ENCODE measurements at places on chromosomes 5 and 9.

DNA sequence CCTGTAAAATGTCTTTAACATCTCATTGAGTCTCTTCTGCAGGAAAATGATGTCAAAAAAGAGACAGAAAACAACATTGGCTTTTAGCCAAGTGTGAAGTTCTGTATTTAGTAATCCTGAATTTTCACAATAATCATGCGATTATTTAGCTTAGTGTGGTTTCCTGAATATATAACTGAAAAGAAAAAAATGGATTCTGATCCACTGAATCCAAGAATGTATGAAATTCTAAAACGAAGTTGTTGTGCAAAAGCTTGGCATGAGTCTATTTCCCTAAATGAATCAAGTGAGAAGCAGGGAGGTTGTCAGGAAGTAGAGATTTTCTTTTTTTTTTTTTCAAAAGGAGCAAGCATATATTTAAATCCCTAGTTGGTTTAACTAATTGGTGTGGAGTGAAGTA, 145.9 kb upstream of the CDH6 start:
- DNase-seq: no peak

- DNase-seq: no peak
Measured at GRCh38 chr5:178434016-178434761, 156.0 kb downstream of the COL23A1 start.

- DNase-seq: no peak
Measured at GRCh38 chr9:126132746-126133145, 193.9 kb upstream of the MVB12B start.

- no peak for DNase-seq
Measured at GRCh38 chr9:95073042-95073607, 244.4 kb downstream of the FANCC start.

DNA sequence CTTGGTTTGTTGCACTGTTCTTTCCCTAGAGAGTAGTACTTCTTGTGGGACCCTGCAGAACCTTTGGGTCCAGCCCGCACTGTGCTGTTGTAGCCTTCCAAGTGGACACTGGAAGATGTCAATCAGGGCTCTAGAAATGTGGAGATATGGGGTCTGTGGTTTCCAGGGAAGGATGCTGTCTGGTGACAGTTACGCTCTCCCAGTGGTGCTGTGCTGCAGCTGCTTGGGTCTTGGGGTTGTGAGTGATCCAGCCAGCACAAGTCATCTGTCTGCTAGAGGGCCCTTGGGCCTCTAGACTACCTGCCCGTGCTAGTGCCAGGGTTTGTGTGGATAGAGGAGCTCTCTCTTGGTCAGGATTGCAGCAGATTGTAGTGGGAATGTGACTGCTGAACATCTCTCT, 484.5 kb downstream of the DMAC1 start:
- no peak for DNase-seq

GRCh38 chr9:12094046-12094445, 599.1 kb upstream of the TYRP1 start:
- no peak for DNase-seq

DNA sequence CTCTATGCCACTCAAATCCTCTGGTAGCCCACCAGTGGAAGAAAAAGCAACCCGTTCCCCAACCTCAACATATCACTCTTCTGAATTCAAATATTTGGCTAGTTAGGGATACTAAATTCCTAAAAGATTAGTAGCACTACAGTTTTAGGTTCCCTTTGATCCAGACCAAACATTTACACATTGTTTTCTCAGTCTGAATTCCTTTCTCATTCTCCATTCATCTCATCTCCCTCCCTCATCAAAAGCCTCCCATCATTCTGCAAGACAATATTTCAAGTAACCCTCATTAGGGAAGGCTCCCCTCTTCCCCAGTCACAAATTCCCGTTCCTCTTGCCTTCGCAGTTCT, 26.3 kb downstream of the ADAM19 start:
- no peak for DNase-seq

DNA sequence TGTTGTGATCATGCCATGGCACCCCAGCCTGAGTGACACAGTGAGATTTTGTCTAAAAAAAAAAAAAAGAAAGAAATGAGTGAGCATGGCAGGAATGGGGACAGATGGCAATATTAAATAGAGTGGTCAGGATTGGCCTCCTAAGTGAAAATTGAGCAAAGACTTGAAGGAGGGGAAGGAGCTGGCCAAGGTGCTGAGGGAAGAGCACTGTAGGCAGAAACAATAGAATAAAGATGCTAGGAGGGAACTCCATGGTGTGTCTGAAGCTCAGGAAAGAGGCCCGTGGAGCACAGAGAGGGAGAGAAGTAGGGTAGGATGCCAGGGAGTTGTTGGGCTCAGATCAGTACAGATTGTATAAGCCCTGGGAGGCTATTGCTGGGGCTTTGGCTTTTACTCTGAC, 64.4 kb upstream of the PCAT7 start:
- DNase-seq: no peak

DNA sequence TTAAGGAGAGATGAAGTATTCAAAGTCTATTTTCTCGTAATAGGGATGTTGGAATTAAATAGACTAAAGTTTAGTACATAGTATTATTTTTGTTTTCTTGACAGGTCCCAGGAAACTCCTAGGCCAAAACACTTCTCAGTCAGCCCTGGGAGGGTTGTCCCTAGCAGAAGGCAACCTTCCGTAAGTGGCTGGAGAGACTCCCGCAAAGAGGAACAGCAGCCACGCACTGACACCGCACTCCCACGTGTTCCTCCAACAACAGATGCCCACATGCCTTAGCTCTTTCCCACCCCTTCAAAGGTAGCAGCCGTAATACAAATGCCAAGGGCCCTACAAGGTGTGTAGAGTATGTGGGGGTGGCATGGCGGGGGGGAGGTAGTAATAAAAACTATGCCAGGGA, 28.4 kb downstream of the PCDHGC5 start:
- no peak for DNase-seq

DNA sequence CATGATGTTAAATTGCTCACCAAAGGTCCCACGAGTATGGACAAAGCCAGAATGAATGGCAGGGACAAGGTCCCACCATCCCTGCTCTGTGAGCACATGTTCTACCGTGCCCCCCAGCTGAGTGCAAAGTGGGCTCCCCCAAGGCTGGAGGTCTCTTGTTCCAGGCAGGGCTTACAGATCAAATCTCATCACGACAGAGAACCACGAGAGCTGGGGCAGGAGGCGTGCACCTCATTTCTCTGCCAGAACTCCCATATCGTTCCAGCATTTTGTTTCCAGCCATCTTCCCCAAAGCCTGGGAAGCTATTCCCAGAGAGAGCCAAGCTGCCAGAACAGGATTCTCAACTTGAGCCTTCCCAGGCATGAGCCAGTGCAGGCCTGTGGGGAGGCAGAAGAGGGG, 108.5 kb downstream of the ZNF354C start:
- no peak for DNase-seq
